ENCODE measurements at places on chromosomes 7 and 10.
A peak's percentile ranks its signal among the peaks of the same experiment; 100 is the strongest.

DNA sequence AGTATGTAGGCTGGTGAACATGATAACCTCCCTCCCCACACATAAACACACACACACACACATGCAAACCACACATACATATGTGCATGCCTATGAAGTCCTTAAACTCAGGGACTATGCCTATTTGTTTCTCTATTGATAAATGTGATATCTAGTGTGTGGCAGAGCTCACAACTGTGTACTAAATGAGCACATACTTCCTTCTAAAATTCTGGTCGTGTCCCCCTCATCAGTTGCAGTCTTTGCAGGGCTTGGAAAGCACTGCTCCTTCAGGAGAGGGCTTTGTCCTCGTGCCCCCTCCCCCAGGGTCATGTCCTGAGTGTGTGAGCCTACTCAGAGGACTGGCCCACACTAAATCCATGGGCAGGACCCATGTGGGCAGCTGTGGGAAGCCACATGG, 94.0 kb downstream of the SFMBT2 start:
- no peak for DNase-seq

DNA sequence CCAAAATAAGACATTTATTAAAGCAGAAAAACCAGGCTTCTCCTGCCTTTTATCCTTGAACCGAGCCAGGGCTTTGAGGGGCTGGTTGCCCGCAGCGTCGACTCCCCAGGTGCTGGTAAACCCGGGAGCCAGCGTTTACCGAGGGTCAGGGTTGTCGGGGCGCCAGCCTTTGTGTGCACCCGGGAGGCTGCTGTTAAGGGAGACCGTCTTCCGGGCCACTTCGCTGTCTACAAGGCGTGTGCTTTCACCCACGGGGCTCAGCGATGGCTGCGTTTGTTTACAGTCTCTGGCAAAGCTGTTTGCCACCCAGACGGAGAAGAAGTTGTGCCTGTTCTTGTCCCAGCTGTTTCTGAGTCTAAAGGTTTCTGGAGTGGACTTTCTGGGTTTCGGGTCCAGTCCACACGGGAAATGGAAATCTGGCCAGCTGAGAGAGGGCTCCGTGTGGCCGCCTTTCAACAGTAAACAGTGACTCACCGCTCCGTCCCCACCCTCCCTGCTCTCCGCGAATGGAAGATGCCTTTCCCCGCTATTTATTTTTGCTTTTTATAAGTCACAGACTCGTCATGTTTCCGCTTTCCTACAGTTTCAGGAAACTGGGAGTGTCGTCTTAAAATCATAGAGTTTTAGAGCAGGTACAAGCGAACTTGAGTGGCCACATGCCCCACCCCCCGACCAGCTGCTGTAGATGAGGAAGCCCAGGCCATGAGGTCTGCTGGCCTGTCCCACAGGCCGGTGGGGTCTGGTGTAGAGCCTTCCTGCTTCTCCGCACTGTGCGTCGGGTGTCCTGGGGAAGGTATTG, 2.2 kb downstream of the MAFK start:
- DNase-seq: peak; percentile 59

GRCh38 chr7:36597090-36597773, 127.1 kb downstream of the AOAH start:
- DNase-seq: no peak

- no peak for DNase-seq
Measured at GRCh38 chr7:100466653-100467605, 2.9 kb upstream of the SPACDR start.

GRCh38 chr7:77222819-77223218, 23.2 kb upstream of the FGL2 start:
- DNase-seq: no peak

- no peak for DNase-seq
Measured at GRCh38 chr7:8208816-8209215, 53.2 kb downstream of the ICA1 start.

Measured in NCI-H1417 (cell line).